ENCODE measurements at places on chromosomes 12 and 14. TPM values are rescaled to one million over a fixed set of nuclear protein-coding genes. Genes with fewer than 3 reads are reported as not detected.

The VWF gene
- total RNA-seq, result 0.17 TPM

The CLEC2A gene
- not detected for total RNA-seq

The DAAM1 gene
- 8.3 TPM for total RNA-seq

The ADAM21 gene
- not detected for total RNA-seq

The PRIM1 gene
- 25.2 TPM for total RNA-seq

The ETFBKMT gene
- 0.79 TPM for total RNA-seq

The EFS gene
- not detected for total RNA-seq

The PLCZ1 gene
- total RNA-seq, result not detected

The GPR135 gene
- 1.1 TPM for total RNA-seq

The ARPC3 gene
- 718 TPM for total RNA-seq

The ERC1 gene
- 12.8 TPM for total RNA-seq

The MMP14 gene
- 0.33 TPM for total RNA-seq

The UBE2N gene
- total RNA-seq, result 192 TPM

The GLT8D2 gene
- total RNA-seq, result 0.22 TPM

The TRIM9 gene
- 13.7 TPM for total RNA-seq

The PRB2 gene
- total RNA-seq, result not detected

The KRT75 gene
- 0.07 TPM for total RNA-seq

The PLEKHG3 gene
- 32.7 TPM for total RNA-seq

The AGAP2 gene
- total RNA-seq, result 0.23 TPM

The KRT79 gene
- total RNA-seq, result 0.08 TPM

The P2RX2 gene
- not detected for total RNA-seq

The PLEK2 gene
- 21.8 TPM for total RNA-seq

The FITM1 gene
- total RNA-seq, result 0.13 TPM

The SSPN gene
- 0.70 TPM for total RNA-seq

The VPS37B gene
- 26.6 TPM for total RNA-seq

The ZNF26 gene
- 9.0 TPM for total RNA-seq

The TAC3 gene
- not detected for total RNA-seq

The C12orf42 gene
- not detected for total RNA-seq

The CREBL2 gene
- total RNA-seq, result 18.7 TPM

The GUCY2C gene
- not detected for total RNA-seq

The TUBA1B gene
- 2,554 TPM for total RNA-seq

The MEG3 gene
- total RNA-seq, result 53.8 TPM

The SMCO3 gene
- total RNA-seq, result not detected

The CD4 gene
- not detected for total RNA-seq

The KCNA5 gene
- total RNA-seq, result not detected

The TMCC3 gene
- total RNA-seq, result 1.1 TPM

The TOMM20L gene
- total RNA-seq, result not detected

The FAM186B gene
- total RNA-seq, result 0.19 TPM

The FZD10 gene
- not detected for total RNA-seq

The SERPINA5 gene
- 0.15 TPM for total RNA-seq

Data from A549 treated with Mapracorat at 1 μM for 4 hours (cell line).